ENCODE measurements at places on chromosomes 1 and 21. TPM values are rescaled to one million over a fixed set of nuclear protein-coding genes. Genes with fewer than 3 reads are reported as not detected.

DNA sequence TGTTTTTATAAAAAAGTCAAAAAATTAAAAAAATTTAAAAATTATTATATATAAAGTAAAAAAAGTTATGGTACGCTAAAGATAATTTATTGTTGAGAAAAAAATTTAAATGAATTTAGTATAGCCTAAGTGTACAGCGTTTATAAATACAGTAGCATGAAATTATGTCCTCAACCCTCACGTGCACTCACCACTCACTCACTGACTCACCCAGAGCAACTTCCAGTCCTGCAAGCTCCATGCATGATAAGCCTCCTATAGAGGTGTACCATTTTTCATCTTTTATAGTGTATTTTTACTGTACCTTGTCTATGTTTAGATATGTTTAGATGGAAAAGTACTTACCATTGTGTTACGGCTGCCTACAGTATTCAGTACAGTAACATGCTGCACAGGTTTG lies 5.1 kb downstream of the DISC1 start:
- H3K4me1 ChIP-seq: peaks cover 14% of the 10 kb centered on the region
- DNase-seq: no peak
- H3K36me3 ChIP-seq: peaks cover 1% of the 10 kb centered on the region
- H3K27ac ChIP-seq: no peak overlapping the region

Gene SPRR2E
- total RNA-seq: not detected

Gene NTMT2
- total RNA-seq: not detected

DNA sequence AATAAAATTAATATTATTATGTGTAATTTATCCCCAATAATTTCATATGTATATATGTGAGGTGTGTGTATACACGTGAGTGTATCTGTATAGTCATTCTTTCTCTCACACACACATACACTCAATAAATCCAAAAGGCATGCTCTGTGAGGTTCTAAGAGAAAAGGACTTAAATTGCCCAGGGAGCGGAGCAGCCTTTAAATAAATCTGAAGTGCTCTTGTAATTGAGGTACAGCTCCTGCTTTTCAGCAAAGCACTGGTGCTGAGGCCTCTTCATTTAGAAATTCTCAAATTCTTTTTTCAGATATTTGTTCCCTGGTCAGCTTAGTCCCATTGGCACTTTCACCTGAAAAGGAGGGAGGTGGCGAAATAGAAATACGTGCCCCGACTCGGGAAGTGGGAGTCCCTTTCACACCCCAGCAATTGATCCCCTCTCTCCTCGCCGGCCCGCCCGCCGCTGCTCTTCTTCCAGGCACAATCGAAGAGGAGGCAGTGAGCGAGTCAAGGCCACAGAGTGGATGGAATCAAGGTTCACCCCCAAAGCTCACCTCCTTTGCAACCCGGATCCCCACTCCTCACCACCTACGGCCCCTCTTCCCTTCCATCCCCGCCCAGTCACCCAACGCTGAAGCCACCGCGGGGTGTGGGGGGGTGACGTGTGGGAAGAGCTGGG lies 944 bp downstream of the PLPPR5 start:
- no peak overlapping the region for H3K27ac ChIP-seq

GRCh38 chr1:167477986-167478385 lies 40.3 kb downstream of the CD247 start:
- H3K4me3 ChIP-seq: peak overlapping the region; percentile 2
- peaks cover 74% of the 10 kb centered on the region for H3K4me1 ChIP-seq
- no peak for DNase-seq
- H3K27me3 ChIP-seq: no peaks in the 10 kb centered on the region
- H3K27ac ChIP-seq: peak overlapping the region; percentile 44

GRCh38 chr1:59952065-59952464 lies 25.5 kb upstream of the CYP2J2 start:
- no peaks in the 10 kb centered on the region for H3K4me1 ChIP-seq
- H3K27ac ChIP-seq: no peak overlapping the region
- no peaks in the 10 kb centered on the region for H3K36me3 ChIP-seq
- no peak for DNase-seq
- H3K27me3 ChIP-seq: peaks cover 6% of the 10 kb centered on the region
- no peak overlapping the region for H3K4me3 ChIP-seq

DNA sequence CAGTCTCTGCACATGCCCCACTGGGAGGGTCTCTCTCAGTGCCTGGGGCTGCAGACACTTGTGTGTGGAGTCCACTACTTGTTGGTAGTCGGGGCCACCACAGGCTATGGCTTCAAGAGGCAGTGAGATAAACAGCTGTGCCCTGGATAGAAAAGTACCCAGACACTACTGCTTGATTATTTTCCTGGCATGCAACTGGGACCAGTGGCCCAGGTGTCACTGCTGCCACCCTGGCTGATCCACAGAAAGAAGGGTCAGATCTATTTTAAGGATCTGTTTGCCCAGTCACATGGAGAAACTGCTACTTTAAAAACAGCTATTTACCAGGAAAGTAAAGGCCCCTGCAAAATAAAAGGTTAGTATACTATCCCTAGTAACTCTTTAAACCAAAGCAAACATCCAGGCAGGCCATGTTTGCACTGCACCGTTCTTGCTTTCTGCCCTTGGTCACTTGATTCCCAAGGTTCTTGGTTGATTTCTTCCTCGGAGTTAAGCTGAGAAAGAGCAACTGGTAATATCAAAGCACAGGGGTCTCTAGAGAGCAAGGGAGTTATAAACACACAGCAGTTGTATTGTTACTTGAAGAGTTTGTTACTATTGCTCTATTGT lies 99.9 kb downstream of the GLUL start:
- no peak for DNase-seq
- peaks cover 9% of the 10 kb centered on the region for H3K4me1 ChIP-seq
- no peaks in the 10 kb centered on the region for H3K36me3 ChIP-seq
- H3K27me3 ChIP-seq: peaks cover 2% of the 10 kb centered on the region
- no peak overlapping the region for H3K27ac ChIP-seq

Data from activated naive CD8-positive, alpha-beta T cell treated with anti-CD3 and anti-CD28 coated beads, Interleukin-2, amount 10 ng/mL, durations not matched to agents 7 days and 5 days (primary cell).